ENCODE measurements at places on chromosomes 11 and 22.
A peak's percentile ranks its signal among the peaks of the same experiment; 100 is the strongest.

GRCh38 chr11:79040348-79040747 is 400.5 kb downstream of the TENM4 start:
- no peak for DNase-seq

DNA sequence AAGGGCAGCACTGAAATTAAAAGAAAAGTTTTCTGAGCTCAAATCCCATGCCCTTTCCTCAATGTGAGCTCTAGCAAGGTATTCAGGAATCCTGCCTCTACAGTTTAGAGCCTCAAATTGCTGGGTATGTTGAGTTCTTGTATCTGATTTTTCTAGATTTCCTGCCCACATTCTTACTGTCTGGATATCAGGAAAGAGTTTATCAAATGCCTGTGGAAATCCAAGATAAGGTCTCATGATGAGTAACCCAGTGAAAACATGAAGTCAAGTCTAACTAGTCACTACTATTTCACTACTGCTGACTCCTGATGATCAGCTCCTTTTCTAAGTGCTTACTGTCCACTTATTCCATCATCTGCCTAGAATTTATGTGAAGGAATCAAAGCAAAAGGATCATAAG is 29.8 kb downstream of the LIMK2 start:
- peak; percentile 74 for DNase-seq

- no peak for DNase-seq
These were observed 5.8 kb downstream of the JOSD1 start for GRCh38 chr22:38694940-38695339.

DNA sequence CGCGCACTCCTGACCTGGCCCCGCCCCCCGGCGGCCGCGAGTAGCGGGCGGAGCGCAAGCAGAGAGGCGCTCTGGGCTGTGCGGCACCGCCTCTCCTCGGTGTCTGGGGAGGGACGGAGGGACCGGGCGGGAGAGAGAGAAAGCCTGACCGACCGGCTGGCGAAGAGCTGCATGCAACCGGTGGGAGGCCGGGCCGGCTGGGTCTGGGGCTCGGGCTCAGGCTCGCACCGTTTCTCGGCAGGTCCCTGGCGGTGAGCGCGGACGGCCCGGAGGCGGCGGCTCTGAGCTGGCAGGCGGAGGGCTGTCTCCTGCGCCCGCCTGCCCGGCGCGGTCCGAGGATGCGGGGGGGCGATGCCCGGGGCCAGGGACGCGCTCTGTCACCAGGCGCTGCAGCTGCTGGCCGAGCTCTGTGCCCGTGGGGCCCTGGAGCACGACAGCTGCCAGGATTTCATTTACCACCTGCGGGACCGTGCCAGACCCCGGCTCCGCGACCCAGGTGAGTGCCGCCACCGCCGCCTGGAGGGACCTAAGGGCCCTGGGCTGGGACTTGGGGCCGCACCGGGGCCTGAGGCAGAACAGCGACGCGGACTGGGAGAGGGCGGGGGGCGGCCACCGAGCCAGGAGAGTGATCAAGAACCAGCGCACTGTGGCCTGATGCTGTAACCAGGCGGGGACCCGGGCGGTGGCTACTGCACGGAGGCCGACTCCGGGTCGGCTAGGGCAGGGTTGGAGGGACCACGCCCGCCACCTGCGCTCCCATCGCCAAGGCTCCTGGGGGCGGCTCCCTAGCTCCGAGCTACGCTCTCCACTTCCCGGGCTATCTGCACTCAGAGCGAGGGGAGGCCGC is at the start of gene SYT9:
Gene SYT9, plus strand, starts transcription at position 69 of the 847 bp plus-strand sequence. Its CDS starts 283 bp downstream, at position 352.
- no peak for DNase-seq

DNA sequence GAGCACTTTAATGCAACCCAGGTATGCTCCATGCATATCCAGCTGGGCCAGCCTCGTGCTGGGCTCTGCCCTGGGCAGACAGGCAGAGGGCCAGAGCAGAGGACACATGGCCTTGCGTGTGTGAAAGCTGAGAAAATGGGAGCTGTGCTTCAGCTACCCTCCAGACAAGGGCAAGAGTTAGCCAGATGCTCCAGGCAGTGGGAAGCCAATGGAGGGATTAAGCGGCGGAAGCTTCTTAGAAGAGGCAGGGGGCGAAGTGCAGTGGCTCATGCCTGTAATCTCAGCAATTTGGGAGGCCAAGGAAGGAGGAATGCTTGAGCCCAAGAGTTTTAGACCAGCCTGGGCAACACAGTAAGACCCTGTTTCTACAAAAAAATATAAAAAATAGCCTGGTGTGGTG is 9.8 kb upstream of the ARHGEF17 start:
- DNase-seq, result no peak

- DNase-seq, result no peak
These were observed 10.1 kb downstream of the SIDT2 start for GRCh38 chr11:117188620-117189081.

GRCh38 chr11:46390331-46391171 is 1.0 kb downstream of the CHRM4 start:
- no peak for DNase-seq

- peak; percentile 53 for DNase-seq
These were observed 14.1 kb downstream of the AASDHPPT start for GRCh38 chr11:106091480-106092123.

DNA sequence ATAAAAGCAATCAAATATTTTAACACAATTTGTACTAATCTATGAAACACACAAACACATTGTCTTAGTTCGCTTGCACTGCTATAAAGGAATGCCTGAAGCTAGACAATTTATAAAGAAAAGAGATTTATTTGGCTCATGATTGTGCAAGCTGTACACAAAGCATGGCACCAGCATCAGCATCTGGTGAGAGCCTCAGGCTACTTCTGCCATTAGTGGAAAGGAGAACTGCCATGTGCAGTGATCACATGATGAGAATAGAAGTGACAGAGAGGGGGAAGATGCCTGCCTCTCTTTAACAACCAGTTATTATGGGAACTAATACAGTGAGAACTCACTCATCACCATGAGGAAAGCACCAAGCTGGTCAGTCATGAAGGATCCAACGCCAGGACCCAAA is 105.1 kb downstream of the GUCY1A2 start:
- DNase-seq, result no peak

DNA sequence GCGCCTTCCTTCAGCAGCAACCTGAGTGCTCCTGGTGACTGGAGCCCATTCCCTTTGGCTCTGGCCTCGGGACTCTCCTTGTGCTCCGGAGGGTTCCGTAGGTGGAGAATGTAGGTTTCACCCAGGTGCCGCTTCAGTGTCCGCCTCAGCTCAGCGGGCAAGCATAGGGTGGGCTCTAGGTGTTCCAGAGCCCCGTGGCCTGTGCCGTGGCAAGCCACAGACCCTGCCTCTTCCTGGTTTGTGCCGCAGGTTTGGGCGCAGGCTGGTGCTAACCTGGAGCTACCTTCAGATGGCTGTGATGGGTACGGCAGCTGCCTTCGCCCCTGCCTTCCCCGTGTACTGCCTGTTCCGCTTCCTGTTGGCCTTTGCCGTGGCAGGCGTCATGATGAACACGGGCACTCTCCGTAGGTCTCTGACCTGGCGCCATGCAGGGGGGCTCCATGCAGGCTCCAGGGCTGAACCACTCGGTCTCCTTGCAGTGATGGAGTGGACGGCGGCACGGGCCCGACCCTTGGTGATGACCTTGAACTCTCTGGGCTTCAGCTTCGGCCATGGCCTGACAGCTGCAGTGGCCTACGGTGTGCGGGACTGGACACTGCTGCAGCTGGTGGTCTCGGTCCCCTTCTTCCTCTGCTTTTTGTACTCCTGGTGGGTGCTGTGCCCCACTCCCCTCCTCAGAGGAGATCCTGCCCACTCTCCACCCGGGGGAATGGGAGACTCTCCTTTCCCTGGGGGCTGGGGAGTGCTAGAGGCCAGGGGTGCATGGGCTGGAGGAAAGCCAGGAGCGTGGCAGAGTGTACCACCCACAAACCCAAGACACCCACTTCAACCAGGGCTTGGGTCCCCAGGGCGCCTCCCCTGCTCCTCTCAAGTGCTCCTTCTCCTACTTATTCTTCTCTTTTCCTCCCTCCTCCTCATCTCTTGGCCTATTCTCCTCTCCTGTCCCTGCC is 2.4 kb downstream of the SLC22A12 start:
- DNase-seq, result no peak

- DNase-seq, result no peak
These were observed 42.4 kb upstream of the RCE1 start for GRCh38 chr11:66800720-66801428.

GRCh38 chr22:37195921-37196320 is 7.9 kb upstream of the C1QTNF6 start:
- DNase-seq, result no peak

DNA sequence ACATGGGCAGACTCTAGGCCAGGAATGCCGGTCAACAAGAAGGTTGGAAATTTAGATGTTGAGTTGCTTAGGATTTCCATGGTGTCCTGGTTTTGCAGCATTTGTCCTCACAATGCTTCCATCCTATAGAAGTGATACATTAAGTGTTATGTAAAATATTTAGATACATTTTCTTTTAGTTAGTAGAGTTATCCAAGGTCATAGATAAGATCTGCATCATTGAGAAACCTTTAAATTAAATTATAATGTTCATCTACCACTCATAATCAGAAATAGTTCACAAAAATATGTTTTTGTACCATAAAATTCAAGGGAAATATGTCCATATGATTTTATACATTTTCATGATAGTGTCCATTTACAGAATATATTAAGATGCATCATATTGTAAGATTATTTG is at the start of gene OR51F1:
Gene OR51F1, minus strand, starts transcription at position 101 of the 400 bp plus-strand sequence. Its CDS starts 0 bp downstream, at position 101.
- no peak for DNase-seq

DNA sequence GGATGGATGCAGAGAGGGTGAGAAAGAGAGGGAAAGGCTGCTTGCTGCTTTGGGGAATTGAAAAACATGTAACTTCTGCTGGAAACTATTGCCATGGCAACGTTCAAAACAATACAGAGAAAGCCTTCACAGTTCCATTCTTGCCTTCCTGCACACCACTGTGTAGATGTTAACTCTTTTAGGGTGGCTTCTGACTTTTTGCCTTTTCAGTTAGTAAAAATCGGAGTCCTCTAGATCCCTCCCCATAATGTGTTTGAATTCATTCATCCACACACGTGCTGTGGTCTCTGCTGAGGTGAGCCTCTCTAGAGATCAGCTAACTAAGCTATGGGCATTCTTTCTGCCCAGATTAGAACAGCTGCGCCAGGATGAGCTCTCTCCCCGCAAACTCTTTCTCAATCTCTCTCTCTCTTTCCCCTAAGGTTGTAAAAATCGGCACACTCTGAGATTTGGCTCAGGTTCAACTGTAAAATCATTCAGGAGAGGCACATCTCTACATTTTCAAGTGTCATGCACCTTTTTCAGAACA is 1178.3 kb downstream of the LRRC4C start:
- no peak for DNase-seq

- no peak for DNase-seq
These were observed at the start of gene TMEM45B for GRCh38 chr11:129815596-129816461. TSS of gene TMEM45B (plus strand) at chr11:129815848. CDS start at chr11:129852483, 36,635 bp downstream.

DNA sequence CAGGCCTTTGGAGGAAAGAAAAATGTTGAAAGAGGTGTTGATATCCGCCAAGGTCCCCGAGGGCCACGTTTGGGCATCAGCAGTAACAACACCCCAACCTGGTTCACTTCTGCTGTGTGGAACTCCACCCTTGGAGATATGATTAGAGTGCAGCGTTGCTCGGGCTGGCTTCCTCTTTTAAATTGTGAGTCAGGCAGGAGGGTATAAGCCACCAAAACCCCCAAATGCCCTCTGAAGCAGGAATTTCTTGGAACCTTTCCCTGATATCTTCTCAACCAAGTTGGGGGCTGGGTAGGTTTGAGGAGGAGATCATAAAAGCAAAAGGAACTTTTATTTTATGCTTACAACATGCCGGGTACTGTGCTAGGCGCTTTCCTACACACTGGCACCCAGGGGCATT is 6.4 kb upstream of the C11orf96 start:
- DNase-seq, result no peak

- no peak for DNase-seq
These were observed 7.7 kb upstream of the APLP2 start for GRCh38 chr11:130062026-130062425.

DNA sequence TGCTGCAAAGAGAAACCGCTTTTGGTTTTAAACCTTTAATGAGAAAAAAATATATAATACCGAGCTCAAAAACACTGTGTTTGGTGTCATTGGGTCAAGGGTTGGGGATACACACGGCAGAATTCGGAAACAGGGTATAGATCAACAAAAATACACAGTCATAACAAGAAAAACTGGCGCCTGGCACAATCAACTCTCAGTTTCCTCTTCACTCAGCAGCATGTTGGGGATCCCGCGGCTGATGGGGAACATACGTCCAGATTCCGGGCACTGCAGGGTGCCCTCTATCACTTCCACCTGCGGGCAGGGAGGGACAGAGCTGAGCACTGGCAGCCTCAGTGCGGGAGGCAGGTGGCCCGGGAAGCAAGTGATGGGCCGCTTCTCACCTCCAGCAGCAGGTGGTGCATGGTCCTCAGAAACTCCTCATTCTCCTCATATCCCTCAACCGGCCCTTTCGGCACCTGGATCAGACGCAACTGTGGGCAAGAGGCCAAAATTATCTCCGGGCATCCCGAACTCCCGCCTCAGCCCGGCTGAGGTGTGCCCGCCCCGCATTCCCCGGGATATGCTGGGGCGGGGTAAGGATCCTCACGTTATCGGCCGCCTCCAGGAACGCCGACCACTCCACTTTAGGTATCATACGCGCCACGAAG is 561 bp downstream of the TRMT112 start:
- DNase-seq, result no peak

DNA sequence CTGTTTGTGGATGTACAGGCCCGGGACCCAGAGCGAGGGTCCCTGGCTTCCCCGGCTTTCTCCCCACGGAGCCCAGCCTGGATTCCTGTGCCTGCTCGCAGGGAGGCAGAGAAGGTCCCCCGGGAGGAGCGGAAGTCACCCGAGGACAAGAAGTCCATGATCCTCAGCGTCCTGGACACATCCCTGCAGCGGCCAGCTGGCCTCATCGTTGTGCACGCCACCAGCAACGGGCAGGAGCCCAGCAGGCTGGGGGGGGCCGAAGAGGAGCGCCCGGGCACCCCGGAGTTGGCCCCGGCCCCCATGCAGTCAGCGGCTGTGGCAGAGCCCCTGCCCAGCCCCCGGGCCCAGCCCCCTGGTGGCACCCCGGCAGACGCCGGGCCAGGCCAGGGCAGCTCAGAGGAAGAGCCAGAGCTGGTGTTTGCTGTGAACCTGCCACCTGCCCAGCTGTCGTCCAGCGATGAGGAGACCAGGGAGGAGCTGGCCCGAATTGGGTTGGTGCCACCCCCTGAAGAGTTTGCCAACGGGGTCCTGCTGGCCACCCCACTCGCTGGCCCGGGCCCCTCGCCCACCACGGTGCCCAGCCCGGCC is 16.7 kb upstream of the ACR start:
- DNase-seq, result no peak

DNA sequence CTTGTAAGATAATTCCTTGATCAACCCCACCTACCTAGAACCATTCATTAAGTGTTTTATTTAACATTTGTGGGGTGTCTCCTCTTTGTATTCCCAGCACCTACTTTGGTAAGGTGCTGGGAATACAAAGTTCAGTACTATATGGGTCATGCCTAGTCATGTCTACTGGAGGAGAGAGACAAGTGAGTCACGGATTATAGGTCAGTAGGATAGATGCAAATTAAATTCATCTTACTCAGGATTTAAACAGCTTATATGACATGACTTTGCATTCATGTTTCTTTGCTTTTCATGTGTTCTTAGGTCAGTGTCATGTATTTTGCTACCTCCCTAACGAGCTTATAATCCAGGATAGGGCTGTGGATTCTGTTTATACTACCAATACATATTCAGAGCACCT is 3.4 kb upstream of the FADS1 start:
- no peak for DNase-seq

GRCh38 chr22:22343581-22344296 is 99.2 kb downstream of the VPREB1 start:
- DNase-seq, result no peak

GRCh38 chr11:47270331-47271271 is 668 bp downstream of the MADD start:
- DNase-seq, result no peak

Data from non-pigmented ciliary epithelial cell (primary cell).